ENCODE measurements at places on chromosomes 5 and 9.
A peak's percentile ranks its signal among the peaks of the same experiment; 100 is the strongest.

DNA sequence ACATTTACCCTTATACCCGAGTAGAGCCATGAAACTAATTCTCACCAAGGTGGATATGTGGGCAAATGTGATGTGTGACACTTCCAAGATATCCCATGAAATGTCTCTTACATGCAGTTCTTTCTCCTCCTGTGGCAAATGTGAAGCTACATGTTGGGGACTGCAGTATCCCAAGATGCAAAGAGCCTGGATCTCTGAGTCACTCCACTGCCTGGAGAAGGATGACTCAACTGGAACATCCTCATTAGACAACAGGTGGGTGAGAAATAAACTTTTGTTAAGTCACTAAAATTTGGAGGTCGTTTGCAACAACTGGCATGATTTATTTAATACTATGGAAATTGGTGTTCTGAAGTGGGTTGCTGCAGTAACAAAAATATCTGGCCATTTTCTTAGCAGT, 36.5 kb upstream of the TENT4A start:
- no peak for DNase-seq

- peak; percentile 50 for DNase-seq
These were observed 775 bp upstream of the LHX2 start for GRCh38 chr9:124010665-124011321.

GRCh38 chr9:68443624-68444023, 87.2 kb downstream of the PGM5 start:
- DNase-seq: no peak

GRCh38 chr9:38384990-38385848, 7.3 kb upstream of the ALDH1B1 start:
- DNase-seq: no peak

DNA sequence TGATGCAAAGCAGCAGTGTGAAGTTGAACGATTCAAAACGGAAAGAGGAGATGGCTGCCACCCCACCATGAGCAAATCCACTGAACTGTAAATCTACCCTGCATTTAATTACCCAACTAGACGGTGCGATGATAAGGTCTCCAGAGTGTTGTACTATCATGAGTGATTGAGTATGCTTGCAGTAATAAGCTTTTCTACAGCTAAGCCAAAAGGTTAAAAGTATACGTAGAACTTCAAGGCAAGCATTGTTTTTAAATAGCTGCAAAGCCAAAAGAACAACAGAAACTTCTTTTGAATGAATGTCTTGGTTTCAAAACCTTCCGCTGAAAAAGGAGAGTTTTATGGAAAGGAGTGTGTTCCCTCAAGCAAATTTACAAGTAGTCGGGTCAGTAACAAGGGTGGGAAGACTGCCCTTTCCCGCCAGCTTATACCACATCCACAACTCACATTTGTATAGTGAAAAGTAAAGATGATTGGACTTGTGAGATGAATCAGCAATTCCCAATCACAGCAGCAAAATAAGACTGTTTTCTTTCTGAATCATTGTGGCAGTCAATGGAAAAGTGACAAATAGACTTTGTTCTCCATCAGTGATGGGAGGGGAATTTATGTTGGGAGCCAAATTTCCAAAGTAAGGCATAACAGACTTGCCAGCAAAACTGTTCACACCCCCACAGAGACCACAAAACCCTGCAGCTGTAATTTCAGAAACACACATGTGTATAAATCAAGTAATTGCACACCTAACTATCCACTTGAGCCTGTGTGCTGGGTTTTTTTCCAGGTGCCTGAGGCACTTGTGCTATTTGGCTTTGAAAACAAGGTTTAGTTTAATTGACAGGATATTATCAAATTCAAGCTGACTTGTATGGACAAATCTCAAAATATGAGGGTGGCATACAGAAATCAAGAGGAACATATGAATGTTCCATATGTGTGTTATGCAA, 407.7 kb upstream of the GRAMD2B start:
- DNase-seq: no peak

- DNase-seq: no peak
These were observed 99.7 kb downstream of the SCAI start for GRCh38 chr9:125043631-125044030.

GRCh38 chr9:76023715-76024195, 133.3 kb downstream of the PCSK5 start:
- DNase-seq: no peak

DNA sequence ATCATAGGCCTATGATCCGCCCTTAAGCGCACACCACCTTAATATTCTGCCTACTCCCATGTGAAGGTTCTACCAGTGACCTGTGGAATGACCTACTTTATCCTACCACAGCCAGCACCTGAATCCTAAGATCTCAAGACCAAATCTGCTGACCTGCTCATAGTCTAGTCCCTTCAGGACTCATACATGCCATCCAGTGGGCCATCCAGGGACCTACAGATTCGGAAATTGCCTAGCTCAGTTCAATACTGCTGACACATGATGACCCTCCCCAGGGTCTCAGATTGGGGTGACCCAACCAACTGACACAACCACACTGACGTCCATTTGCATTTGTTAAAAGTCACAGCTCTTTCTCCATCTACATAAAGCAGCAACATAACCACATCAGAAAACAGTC, 443.8 kb upstream of the ST8SIA4 start:
- DNase-seq: no peak

DNA sequence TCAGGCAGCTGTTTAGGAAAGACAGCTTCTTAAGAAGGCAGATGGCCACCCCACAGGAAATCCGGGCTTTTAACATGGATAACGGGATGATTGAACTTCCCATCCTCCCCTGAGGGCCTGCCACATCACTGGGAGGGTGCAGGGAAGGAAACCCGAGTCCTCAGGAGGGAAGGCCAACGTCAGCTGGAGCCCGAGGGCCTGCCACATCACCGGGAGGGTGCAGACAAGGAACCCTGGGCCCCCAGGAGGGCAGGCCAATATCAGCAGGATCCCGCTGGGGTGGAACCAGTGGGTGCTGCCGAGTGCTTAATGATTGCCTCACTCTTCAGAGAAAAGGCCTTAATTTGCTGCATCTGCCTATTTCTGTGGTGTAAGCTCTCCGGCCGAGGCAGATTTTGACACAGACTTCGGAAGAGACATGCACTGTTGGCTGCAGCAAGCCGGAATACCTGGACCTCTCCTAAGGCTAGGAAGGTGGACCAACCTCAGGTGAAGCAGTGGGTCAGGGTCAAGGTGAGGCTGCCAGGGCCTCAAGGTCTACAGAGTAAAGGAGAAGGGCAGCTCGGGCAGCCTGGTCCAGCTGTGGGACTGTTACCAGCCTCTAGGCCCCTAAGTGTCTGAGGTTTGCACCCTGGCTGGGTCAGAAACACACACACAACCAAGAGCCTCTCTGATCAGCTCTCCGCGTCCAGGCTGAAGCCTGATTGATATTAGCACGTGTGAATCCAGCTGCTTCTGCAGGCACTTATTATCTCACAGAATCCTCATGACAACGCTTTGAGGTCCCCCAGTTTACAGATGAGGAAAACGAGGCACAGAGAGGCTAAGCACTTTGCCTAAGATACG, 14.8 kb upstream of the COL5A1 start:
- DNase-seq: no peak

DNA sequence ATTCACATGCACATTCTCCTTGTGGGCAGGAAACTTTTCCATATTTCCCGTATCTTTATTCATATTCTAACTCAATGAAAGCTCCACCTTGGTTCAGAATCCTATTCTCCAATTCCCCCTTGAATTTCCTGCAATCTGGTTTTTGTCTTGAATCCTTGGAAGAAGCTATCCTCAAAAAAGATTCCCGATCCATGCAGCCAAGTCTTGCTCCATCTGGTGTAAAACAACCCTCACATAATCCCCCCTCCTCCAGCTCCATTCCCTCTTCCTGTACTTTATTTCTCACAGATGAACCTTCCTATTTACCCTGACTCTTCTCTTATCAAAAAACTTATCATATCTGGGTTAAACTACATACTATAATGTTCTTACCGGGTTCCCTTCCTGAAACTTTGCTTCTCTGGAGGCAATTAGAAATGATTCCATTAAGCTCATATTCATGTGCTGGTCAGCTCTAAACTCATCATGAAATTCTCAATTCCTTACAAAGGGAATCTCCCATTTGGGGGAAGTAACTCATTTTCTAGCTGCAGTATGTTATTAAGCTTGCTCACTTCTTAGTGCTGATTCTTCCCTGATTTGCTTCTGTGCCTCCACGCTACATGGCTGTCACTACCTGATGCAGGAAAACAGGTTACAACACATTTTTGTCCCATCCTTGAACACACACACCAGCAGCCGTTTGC, 81.7 kb downstream of the GNAQ start:
- DNase-seq: no peak

GRCh38 chr9:114370968-114371320, 16.8 kb downstream of the AKNA start:
- DNase-seq: no peak

DNA sequence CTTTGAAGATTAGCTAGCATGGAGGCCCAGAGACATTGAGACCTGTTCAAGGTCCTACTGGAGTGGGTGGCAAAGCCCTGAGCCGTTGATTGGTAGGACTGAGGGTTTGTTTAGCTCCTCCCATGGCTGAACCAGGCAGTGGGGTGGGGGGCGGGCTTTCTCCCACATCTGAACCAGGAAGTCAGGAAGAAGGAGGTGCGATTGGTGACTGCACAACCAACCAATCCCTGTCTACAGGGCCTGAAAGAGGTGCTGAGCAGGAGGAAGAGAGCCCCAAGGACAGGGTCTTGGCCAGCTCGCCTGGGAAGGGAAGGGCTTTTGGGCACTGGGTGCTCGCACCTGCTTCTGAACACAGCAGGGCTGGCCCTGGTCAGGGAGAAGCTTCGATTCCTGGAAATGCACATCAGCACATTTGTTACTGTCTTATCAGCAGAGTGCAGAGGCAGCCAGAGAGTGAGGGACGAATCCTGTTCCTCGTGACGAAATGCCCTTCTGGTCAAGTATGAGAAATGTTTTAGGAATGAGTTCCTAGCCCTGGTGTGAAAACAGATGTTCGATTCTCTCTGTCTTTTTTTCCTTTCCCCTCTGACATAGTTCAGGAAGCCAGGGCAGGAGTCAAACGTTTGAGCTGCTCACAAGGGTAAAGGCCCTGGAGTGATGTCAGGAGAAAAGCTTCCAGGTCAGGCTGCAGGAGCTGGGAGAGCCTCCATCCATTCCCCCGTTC, 294.8 kb upstream of the KLF4 start:
- peak; percentile 91 for DNase-seq

DNA sequence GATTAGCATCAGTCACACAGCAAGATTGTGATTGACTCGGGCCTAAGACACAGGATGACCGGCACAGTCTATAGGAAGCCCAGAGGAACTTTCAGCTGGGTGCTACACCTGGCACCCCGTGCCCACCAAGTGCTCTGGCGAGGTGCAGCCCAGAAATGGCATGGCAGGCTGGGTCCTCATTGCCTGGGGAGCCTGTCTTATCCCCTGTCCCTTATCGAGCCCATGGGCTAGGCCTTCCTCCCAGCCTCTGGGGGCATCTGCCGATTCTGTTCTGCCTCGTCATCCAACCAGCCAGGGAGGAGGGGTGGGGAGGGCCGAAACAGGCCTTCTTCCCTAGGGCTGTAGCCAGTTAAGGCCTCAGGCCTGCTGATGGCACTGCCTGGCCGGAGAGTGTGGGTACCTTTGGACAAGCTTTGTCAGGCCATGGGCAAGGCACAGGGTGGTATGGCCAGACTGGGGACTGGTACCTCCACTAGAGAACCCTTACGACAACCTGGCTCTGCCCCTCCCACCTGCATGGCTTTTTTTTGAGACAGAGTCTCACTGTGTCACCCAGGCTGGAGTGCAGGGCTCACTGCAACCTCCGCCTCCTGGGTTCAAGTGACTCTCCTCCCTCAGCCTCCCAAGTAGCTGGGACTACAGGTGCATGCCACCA, 1.6 kb downstream of the GRK6 start:
- DNase-seq: peak; percentile 93

GRCh38 chr9:136053757-136054142, 41.3 kb downstream of the NACC2 start:
- DNase-seq: no peak

GRCh38 chr5:60185231-60186099, 291.9 kb upstream of the PDE4D start:
- no peak for DNase-seq

DNA sequence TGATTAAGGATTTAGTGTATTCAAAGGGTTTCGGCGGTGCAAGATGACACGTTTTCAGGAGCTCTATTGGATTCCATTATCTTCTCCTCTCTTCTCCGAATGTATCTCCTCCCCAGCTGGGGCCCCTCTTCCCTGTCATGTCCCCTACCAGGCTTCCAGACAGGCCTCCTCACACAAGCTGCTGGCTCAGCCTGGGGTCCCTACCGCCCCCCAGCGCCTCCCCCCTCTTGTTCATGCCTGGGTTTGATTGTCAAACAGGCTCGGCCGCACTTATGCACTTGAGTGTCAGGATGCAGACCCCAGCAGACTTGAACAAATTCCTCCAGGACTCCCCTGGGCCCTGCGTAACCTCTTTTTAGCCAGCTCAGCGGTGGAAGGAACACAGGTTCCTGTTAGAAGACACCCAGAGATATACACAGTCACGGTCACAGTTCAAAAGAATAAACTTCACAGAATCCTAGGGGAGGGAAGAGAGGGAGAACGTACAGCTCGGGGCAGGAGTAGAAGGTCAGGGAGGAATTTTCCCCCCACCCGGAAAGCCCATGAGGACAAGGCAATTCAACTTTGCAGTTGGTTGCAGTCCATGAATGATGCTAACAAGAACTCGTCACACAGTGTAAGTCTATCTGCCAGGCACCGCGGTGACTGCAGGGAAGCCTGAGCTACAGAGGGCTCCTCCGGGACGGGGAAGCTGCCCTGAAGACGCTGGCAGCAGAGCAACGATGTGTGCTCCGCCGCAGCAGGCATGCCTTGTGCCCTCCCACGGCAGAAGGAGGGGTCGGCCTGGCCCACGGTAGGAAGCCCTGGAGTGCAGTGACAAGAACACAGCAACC, 560.0 kb downstream of the BNC2 start:
- no peak for DNase-seq

- DNase-seq: no peak
These were observed 40.6 kb upstream of the STARD4 start for GRCh38 chr5:111552896-111553295.

DNA sequence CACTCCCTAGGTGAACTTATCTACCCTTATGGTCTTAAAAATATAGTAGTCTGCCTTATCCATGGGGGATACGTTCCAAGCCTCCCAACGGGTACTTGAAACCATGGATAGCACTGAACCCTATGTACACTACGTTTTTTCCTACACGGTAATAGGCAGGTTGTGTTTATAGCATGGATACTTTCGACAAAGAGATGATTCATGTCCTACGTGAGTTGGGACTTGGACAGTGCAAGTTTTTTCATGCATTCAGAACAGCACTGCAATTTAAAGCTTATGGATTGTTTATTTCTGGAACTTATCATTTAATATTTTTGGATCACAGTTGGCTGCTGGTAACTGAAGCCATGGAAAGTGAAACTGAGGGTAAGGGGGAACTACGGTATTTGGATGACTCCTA, 88.1 kb downstream of the CNTLN start:
- no peak for DNase-seq

DNA sequence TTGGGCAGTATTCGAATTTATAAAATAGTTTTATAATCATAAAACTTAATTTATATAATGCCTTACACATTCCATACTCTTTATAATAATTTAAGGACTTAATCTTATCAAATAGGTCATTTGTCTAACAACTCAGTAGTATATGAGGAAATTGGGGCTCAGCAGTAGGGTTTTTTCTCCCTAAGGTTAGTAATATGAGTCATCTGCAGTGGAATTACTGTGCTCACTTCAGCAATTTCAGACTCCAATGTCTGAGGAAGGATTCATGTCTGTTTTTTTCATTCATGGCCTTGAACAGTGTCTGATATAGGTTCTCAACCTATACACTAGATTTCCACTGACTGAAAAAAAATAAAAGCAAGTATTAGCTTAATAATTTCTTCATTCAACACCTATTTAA, 7.4 kb downstream of the DMRTA1 start:
- no peak for DNase-seq

GRCh38 chr9:110330484-110331105, 7.1 kb downstream of the TXNDC8 start:
- DNase-seq: no peak

Measured in hematopoietic multipotent progenitor cell treated with erythropoietin and hydrocortisone succinate and interleukin-3 and kit ligand, for 4 days (in vitro differentiated cells).